ENCODE measurements at places on chromosomes 5 and 9. TPM values are rescaled to one million over a fixed set of nuclear protein-coding genes. Genes with fewer than 3 reads are reported as not detected.

GRCh38 chr5:407051-407450 is 35.9 kb upstream of the EXOC3 start:
- peaks cover 8% of the 10 kb centered on the region for H3K4me1 ChIP-seq
- no peaks in the 10 kb centered on the region for H3K36me3 ChIP-seq
- H3K27ac ChIP-seq: no peak overlapping the region

DNA sequence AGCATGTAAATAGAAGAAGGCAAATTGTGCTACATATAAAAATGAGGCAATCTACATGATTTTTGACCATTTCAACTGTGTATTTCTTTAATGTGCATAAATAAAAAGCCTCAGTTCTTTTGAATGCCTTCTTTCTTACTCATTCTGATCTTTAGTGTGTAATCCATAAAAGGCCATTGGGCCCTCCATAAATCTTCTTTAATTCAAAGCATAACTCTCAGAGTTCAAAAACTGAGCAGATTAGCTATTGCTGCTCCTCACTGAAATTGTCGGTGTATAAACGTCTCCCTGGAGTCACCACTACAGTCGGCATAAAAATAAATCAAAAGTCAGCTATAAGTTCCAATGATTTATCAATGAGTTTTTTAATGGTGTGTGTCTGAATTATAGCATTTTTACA is 45.3 kb upstream of the ADAMTSL1 start:
- H3K4me3 ChIP-seq: no peak overlapping the region
- H3K36me3 ChIP-seq: no peaks in the 10 kb centered on the region
- no peak overlapping the region for H3K27ac ChIP-seq
- DNase-seq: no peak

DNA sequence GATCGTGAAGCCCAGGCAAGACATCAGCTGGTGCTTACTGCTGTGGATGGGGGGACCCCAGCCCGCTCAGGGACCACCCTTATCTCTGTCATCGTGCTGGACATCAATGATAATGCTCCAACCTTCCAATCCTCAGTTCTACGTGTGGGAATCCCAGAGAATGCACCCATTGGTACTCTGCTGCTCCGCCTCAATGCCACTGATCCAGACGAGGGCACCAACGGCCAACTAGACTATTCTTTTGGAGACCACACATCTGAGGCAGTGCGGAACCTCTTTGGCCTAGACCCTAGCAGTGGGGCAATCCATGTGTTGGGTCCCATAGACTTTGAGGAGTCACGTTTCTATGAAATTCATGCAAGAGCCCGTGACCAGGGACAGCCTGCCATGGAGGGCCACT is 960 bp downstream of the PCDHGC5 start:
- DNase-seq: no peak
- no peaks in the 10 kb centered on the region for H3K27me3 ChIP-seq
- H3K4me1 ChIP-seq: peaks cover 15% of the 10 kb centered on the region
- no peak overlapping the region for H3K4me3 ChIP-seq

GIN1 gene
- 3.9 TPM for total RNA-seq

Data from PC-3 (cell line).